ENCODE measurements at places on chromosomes 3 and 15.

- no peak for DNase-seq
These were observed 614.6 kb upstream of the TBL1XR1 start for GRCh38 chr3:177811835-177812234.

DNA sequence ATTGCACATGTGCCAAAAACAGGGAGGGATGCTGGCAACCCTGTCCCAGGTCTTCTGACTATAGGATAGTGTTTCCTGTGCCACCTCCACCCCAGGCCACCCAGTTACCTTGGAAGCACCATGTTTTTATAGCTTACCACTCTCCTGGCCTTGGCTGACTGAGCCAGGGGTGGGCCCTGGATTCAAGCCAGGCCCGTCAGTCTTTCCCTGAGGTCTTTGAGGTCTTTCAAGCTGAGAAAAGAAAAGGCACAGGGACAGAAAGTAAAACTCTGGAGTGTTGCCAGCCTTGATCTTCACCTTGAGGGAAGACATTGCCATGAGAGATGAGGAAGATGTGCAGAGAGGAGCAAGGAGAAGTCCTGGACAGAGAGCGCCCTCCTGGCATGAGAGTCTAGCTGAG, 46.3 kb downstream of the SYNM start:
- no peak for DNase-seq

DNA sequence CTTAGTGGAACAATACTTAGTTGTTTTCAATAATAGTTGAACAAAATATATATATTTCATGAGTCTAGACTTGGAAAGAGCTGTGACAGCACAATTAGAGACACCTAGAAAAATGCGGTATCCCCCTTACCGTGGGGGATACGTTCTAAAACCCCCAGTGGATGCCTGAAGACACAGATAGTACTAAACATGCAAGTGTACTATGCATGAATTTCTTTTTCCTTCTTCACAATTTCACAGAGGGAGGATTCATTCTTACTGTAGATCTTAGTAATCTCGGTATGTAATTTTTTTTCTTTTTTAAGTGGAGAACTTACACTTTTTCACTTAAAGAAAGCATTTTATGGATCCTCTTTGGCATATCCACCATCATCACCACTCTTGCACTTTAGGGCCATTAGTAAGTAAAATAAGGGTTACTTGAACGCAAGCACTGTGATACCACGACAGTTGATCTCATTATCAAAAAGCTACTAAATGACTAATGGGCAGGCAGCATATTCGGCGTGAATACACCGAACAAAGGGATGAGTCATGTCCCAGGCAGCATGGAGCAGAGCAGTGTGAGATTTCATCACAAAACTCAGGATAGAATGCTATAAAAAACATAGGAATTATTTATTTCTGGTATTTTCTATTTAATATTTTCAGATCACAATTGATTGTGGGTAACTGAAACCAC, 72.3 kb upstream of the ZNF280D start:
- peak; percentile 84 for DNase-seq

DNA sequence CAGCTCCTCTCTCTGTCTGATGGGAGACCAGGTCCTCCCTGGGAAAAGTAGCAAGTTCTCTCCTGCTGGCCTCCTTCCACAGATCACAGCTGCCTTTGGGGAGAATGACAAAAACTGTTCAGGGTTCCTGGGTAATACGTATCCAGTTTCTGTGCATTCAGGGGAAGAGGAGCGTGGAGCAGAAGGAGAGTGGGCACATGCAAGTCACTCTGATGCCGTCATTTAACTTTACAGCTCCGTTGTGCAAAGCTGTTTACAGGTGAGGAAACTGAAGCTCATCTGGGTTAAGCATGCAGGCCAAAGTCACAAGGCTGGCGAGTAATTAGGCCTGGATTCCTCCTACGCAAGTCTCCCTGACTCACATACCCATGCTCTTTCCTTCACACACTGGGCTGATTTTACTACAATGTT, 7.5 kb upstream of the TM4SF1 start:
- DNase-seq = peak; percentile 27

DNA sequence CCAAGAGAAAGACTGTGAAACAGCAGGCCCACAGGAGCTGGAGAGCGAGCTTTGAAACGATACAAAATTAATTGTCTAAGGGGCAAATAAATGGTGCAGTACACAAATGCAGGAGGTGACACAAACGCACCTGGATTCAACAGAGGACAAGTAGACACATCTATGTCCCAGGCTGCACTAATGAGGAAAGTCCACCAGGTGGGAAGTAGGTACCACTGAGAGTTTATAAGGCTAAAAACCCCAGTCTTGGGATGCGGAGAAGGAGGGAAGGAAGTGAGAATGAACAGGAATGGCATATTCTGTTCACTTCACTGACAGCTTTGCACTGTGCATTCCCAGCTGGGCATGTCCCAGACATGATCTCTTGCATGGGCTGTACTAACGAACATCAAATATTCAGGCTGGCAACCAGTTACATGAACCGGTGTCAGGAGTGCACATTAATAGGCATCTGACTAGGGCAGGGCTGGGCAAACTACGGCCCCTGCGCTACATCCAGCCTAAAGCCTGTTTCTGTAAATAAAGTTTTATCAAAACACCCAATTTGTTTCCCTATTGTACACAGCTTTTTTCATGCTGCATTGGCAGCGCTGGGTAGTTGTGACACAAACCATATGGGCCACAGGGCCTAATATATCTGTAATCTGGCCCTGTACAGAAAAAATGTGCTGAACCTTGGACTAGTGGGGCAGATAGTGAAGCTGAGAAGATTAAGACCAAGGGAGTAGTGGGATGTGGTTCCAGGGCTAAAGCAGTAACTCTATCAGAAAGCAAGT, 107.0 kb downstream of the IGF2BP2 start:
- no peak for DNase-seq

DNA sequence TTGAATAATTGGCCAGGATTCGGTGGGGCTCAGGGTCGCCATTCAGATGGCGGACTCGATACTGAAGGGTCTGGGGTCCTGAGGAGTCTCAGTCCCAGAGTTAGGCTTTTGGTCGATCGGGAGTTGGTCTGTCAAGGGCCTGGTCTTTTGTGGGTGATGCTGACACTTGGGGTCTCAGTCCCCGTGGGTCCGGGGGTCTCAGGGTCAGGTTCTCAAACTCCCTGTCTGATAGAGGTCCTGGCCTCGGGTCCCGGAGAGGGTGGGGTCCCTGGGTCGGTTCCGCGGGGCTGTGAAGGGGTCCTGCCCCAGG, 467 bp downstream of the NCKIPSD start:
- no peak for DNase-seq

DNA sequence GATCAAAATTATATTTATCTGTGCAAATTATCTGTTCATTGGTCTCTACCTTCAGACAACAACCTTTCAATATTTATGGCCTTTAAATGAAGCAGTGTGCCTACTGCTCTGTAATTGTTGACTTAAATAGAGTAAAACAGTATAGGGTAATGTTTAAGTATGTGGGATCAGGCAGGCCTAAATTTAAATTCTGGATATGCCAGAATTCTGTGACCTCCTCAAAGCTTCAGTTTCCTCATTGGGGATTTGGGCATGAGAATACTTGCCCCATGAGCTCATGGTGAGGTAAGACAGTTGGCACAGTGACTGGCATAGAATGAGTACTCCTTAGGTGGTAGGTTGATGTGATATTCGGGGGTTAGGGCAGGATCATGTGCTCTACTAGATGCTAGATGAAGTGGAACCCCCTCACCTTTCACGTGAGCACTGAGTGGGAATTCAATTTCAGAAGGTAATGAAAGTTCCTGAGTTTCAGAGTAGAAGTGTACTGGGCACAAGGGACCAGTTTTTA, 14.9 kb downstream of the ARL8B start:
- no peak for DNase-seq

DNA sequence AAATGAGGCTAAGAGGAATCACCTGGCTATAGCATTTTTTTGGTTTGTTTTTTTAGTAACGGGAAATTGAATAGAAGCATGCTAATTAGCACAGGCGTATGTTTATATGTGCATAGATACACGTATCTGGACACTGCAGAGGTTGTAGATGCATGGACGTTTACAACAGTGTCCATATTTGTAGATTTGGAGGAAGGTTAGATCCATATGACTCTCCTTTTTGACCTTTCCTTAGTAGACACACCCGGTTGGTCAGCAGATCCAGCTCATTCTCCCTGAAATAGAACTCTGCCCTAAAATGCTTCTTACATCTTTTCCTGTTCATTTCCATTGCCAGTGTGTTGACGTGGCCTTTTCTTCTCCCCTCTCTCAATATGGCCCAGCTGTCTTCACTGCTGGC, 60.1 kb downstream of the SLCO3A1 start:
- no peak for DNase-seq

GRCh38 chr3:49707113-49707480, 12.4 kb downstream of the AMIGO3 start:
- no peak for DNase-seq

DNA sequence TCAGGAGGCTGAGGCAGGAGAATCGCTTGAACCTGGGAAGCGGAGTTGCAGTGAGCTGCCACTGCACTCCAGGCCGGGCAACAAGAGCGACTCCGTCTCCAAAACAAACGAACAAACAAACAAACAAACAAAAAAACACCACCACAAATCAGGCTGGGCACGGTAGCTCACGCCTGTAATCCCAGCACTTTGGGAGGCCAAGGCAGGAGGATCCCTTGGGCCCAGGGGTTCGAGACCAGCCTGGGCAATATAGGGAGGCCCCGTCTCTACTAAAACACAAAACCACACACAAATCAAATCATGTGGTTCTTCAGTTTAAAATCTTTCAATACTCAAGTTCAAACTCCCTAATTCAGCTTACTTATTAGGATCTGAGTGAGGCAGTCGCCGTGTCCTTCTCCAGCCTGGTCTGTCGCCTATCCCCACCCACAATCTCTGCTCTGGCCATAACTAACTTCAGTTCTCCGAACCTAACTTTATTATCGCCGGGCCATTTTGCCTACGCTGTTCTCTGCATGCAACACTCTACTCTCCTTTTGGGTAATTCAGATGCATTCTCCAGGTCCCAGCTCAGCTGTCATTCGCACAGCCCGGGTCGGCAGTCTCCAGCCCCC, 660 bp upstream of the RTF1 start:
- no peak for DNase-seq

Measured in adipocyte (in vitro differentiated cells).